ENCODE measurements at places on chromosomes 7 and 10. TPM values are rescaled to one million over a fixed set of nuclear protein-coding genes. Genes with fewer than 3 reads are reported as not detected.

MRPL43 gene
- total RNA-seq, result 47.7 TPM

DNA sequence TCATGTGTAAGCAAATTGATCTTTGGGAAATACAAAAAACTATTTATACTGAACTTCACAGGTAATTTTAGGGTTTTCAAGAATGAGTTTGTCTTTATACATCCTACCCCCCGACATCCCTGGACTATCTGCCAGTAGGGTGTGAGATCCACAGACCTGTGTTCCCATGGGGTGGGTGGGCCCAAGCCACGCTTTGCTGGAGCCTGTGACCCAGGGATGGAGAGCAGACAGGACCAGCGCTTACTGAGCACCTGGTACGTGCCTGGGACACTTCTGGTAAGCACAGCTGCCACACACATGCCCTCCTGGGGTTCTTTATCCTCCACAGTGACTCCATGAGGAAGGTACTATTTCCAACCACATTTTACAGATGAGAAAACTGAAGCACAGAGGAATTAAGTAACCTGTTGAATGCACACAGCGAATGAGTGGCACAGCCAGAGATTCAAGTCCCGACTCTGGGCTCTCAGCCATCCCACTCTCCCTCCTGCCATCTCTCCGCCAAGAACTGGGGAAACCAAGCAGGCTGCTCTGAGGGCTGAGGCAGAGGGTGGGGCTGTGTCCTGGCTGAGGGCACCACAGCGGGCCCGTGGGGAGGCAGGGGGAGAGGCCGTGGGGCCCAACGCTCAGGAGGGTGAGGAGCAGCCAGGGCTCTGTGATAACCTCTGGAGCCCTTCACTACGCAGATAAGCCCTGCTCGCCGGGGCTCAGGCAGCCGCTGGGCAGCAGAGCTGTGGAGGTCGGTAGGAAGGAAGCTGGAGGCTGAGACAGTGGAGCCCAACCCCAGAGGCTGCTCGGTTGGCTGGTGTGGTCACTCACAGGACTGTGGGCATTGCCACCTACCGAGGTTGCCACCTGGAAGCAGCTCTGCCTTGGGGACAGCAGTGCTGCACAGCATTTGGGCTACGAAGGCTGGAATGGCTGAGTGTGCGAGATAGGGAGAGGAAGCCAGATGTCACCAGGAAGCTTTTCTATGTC is 124.2 kb downstream of the ARHGAP22 start:
- DNase-seq, result no peak

GRCh38 chr7:36748017-36748487 is 23.8 kb upstream of the AOAH start:
- DNase-seq, result no peak

DNA sequence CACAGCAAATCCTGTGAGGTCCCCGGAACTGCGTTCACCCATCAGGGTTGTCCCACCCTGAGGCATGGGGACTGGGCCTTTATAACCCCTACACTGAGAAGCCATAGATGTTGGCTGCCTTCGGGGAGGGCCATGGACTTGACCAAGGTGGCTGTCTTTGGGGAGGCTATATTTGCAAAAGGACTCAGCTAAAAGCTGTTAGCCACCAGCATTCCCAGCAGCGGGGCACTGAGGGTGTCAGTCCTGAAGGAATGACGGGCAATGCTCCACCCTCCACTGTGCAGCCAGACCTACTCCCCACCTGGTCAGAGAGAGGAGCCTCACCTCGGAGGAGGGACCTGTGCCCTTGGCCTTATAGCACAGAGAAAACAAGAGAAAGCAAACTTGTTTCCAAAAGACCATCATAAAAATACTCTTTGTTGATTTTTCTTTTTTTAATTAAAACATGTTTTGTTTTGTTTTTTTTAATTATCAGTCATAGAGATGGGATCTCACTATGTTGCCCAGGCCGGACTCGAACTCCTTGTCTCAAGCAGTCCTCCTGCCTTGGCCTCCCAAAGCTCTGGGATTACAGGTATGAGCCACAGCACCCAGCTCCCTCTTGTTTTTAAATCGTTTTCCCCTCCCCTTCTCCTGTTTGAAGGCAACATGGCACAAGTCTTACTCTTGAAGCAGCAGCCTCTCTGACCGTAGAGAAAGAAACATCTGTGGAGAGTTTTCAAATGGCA is 26.7 kb upstream of the CUX1 start:
- DNase-seq, result no peak

DNA sequence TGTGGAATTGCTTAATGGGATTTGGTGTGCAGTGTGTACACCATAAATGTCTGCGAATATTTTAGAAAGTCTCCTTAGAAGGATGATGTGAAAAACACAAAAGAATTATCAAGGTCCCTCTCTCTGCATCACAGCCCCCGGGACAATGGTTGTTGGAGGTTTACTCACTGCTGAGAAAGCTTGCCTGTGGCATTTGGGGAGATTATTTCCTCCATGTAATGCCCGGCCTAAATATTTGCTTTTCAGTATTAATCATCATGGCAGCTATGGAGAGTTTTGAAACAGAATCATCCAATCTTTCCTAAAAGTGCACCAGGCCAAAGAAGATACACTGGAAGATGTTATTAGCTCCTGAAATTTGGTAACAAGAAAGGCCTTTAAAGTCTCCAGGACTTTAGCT is 113.8 kb upstream of the ADCY1 start:
- peak; percentile 53 for DNase-seq

DNA sequence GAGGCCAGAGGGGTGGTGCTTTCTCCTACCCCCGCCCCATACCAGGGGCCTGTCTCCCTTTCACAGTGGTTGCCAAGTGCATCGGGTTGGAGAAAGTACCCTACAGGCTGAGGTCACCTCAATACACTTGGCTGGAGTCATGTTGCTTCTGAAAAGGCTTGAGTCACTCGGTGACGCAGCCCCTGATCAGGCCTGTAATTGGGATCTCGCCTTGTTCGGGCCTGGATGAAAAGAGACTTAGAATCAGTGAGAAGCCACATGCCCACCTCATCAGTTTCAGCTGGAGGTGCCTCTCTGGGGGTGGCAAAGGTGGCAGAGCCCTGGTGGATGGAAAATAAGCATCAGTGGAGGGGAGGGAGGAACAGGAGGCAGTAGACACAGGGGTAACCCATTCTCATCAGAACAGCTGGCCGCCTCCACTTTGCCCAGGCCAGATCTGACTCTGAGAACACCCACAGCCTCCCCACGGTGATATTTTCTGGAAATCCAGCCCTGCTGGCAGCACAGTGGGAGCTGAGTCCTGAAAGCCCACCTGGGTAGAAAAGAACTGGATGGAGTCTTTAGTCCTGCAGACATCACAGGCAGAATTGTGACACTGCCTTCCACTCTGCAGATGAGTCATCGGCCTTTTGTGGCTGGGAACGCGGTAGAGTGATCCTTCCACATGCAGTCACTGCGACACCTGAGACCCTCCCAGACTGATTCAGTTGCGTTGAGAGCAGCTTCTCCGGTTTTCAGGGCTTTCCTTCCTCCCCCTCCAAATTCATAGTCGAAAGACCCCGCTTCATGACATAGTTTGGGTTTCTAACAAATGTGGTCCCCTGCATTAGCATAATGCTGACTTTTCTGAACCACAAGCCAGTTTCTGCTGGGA is 108.0 kb downstream of the GRK5 start:
- DNase-seq, result peak; percentile 93

All from bronchial epithelial cell (primary cell).